ENCODE measurements at places on chromosomes 1 and 21. TPM values are rescaled to one million over a fixed set of nuclear protein-coding genes. Genes with fewer than 3 reads are reported as not detected.

The FALEC gene
- not detected for total RNA-seq

The GCSAML gene
- total RNA-seq, result not detected

The PIK3C2B gene
- total RNA-seq, result 5.8 TPM

The KRTAP12-2 gene
- total RNA-seq, result not detected

The TMEM79 gene
- 6.8 TPM for total RNA-seq

The PAPPA2 gene
- total RNA-seq, result 0.01 TPM

The NCAM2 gene
- not detected for total RNA-seq

The TTC34 gene
- total RNA-seq, result 0.04 TPM

The NIBAN1 gene
- total RNA-seq, result 0.91 TPM

The NBPF4 gene
- 0.18 TPM for total RNA-seq

The ADGRL4 gene
- not detected for total RNA-seq

The C1orf94 gene
- not detected for total RNA-seq

The VWA5B1 gene
- total RNA-seq, result not detected

The MYBPH gene
- total RNA-seq, result not detected

The SPOCD1 gene
- 5.3 TPM for total RNA-seq
